Endothelial cell (in vitro differentiated cells): ENCODE measurements at places on chromosomes 11 and 22.
A peak's percentile ranks its signal among the peaks of the same experiment; 100 is the strongest.

DNA sequence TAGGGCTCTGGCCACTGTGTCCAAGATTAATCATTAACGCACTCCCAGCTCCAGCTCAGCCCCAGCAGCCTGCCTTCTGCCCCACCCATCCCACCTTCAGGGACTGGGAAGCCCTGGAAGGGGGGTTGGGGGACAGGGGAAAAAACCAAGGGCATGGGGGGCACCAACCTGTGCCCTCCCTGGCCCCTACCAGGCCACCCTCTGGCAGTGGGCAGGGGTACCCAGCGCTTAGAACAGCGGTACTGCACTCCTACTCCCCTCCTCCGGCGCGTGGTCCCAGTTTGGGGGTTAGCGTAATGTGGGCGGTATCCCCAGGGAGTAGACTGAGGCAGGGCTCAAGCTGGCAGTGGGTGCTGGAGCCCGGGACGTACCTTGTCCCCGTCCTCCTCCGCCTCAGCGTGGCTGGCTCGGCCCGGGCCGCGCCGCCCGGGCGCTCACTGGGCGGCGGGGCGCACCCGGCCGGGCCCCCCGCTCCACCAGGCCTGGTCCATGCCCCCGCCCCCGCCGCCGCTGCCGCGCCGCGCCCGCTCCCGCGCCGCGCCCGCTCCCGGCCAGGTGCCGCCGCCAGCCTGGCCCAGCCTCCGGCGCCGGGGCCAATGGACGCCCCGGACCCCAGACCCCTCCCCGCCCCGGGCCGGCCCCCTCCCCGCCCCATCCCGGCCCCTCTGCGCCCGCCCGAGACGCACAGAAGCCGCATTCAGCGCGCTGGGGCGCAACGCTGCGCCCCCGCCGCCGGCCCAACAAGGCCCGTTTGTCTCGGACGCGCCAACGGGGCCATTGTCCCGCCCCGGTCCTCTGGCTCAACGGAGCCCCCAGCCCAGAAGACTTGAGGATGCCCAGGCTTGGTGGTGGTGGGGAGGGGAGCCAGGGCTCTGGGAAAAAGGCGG lies at the start of gene GAL3ST1:
Gene GAL3ST1, minus strand, starts transcription at position 571 of the 887 bp plus-strand sequence. CDS start 17,273 bp downstream, outside the sequence.
- no peak for DNase-seq

- no peak for DNase-seq
Observed at GRCh38 chr11:59145534-59145933, 2.9 kb downstream of the FAM111A start.

GRCh38 chr11:877565-877964 lies 33.0 kb downstream of the CHID1 start:
- DNase-seq, result no peak

DNA sequence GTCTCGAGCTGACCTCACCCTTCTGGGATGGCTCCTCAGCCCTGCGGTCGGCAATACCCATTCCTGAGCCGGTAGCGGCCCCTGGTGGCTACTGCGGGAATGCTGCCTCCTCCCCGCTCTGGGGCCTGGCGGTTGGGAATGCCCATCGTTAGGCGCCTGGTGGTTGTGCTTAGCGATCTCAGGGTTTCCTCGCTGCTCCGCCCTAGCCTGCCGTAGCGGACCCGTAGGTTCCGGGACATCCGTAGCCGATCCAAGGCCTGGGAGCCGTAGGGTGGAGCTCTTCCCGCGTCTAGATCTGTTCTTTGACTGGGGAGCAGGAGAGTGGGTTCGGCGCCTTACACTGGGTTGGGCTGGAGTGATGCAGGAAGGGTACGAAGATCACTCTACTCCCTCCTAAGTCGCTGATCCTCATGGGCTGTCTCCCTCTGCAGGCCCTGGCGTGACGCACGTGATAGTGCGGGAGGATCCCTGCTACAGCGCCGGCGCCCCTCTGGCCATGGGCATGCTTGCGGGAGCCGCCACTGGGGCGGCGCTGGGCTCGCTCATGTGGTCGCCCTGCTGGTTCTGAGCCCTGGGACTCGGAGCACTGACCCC lies 14.8 kb downstream of the PLEKHB1 start:
- DNase-seq, result peak; percentile 99

DNA sequence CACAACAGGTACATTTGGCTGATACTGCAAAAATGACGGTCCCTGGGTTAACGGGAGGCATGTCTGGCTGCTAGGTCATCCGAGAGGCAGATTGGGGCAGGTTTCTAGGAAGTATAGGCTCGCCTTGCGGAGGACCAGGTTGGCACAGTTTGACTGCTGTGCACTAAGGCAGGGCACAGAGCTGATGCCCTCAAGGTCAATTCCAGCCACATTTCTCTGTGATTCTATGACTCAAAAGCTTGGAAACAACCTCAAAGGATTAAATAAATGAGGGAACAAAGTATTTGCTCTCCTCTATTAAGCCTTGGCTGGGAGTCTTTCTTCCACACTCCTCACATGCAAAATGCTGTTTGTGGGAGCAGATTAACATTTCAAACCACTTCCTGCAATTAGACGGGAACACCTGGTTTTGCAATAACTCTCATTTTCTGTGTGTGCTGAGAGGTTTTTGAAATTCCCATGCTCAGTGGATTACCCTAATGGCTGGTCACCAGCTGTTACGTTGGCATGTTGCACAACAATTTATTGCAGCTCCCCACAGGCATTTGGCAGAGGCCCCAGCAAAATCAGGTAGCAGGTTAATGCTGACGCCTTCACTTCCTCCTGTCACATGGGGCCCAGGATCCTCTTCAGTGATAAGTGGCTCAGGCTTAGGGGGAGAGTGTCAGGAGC lies 61.0 kb upstream of the PLET1 start:
- no peak for DNase-seq

DNA sequence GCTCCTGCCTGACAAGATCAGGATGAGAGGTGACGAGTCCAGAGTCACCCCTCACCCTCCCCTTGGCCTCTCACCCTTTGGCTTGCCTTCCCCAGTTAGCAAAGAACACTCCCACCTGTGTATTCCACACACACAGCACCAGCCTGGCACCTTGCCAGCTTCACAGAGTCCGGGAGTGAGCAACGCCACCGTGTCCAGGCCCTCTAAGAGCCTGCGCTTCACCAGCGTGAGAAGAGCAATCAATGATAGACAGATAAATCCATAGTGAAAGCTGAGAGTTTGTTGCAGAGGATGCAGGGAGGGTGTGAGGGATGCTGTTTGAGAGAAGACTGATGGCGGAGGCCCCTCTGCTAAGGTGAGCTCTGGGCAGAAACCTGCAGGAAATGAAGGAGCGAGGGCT lies 404.5 kb downstream of the LARGE1 start:
- no peak for DNase-seq

- no peak for DNase-seq
Observed at GRCh38 chr11:58731819-58732218, at the start of gene GLYAT. GLYAT (minus strand) TSS chr11:58731943; CDS start chr11:58724496, 7,447 bp downstream.

- DNase-seq, result no peak
Observed at GRCh38 chr11:91820709-91821108, 403.9 kb upstream of the FAT3 start.

DNA sequence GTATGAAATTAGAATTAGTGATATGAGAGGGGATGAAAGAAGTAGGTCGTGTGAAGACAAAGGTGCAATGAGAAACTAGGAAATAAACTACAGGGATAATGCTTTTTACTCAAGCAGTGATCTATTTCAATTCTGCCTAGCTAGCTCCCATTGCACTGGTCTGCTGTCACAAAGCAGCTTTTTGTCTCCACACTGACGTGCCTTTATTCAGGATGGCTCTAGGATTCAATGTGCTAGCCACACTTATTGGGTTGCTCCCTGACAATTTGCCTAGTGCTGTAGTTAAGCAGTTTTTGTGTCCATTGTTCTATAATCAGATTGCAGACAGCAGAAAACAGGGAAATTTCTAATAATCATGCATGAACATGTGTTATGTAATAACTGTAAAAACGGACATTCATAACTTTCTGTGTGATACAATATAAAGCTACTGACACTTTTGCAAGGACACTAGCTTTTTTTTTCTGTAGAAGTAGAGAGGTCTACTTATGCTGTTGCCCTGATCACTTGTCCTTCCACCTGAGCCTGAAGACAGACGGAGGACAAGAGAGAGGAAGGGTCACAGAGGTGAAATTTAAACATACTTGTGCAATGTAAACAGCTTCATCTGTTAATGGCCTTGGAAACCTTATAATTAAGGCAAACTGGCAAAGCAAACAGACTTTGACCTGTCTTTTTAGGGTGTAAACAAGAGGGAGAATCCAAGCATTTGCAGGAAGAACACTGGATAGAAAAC lies 269.6 kb downstream of the LRRC4C start:
- no peak for DNase-seq

GRCh38 chr11:46719048-46719542 lies at the start of gene F2:
F2 (plus strand) TSS chr11:46719213; CDS start chr11:46719236, 23 bp downstream.
- DNase-seq, result no peak

- DNase-seq, result no peak
Observed at GRCh38 chr11:118227865-118228785, 3.3 kb upstream of the JAML start.

DNA sequence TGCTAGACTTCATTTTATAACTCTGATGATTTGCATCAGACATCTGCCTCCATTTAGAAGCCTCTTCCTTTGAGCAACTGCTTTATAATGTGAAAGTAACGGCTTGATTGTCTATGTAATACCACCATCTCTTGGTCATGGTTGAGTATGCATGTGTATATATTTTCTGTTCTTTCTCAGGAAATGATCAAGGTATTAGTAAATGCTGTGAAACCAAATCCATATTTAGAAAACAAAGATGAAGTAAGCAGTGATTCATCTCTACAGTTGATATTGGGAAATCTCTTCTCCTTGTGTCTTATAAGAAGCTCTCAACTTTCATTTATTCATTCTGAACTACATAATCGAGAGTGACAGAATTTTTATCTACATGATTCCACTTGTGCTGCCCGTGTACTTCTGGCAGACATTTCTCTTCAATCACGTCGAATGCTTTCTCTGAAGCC lies 104.6 kb upstream of the ANO3 start:
- no peak for DNase-seq

GRCh38 chr11:73565804-73566203 lies 32.1 kb downstream of the FAM168A start:
- no peak for DNase-seq

DNA sequence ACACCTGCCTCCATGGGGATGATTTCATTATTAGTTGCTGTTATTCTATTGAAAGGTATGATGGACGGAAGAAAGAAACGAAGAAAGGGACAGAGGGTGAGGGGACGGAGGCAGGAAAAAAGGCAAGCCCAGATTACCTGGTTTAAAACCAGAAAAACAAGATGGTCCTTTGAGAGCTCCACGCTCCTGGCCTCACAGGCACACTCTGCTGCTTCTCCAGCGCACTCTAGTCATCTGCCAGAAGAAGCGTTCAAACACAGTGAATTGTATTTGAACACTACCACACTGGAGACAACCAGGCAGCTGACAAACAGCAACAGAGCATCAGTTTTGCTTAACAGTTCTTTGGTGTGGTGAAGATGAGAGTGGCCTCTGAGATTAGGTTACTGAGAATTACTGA lies 216.9 kb downstream of the CADM1 start:
- DNase-seq, result no peak

GRCh38 chr11:425301-425700 lies 10.5 kb upstream of the SIGIRR start:
- DNase-seq, result no peak

GRCh38 chr22:49025791-49026493 lies 801.7 kb downstream of the BRD1 start:
- DNase-seq, result no peak

- no peak for DNase-seq
Observed at GRCh38 chr11:33775832-33776470, 1.6 kb upstream of the FBXO3 start.

- DNase-seq, result no peak
Observed at GRCh38 chr22:46465345-46465720, 72.1 kb downstream of the CELSR1 start.

DNA sequence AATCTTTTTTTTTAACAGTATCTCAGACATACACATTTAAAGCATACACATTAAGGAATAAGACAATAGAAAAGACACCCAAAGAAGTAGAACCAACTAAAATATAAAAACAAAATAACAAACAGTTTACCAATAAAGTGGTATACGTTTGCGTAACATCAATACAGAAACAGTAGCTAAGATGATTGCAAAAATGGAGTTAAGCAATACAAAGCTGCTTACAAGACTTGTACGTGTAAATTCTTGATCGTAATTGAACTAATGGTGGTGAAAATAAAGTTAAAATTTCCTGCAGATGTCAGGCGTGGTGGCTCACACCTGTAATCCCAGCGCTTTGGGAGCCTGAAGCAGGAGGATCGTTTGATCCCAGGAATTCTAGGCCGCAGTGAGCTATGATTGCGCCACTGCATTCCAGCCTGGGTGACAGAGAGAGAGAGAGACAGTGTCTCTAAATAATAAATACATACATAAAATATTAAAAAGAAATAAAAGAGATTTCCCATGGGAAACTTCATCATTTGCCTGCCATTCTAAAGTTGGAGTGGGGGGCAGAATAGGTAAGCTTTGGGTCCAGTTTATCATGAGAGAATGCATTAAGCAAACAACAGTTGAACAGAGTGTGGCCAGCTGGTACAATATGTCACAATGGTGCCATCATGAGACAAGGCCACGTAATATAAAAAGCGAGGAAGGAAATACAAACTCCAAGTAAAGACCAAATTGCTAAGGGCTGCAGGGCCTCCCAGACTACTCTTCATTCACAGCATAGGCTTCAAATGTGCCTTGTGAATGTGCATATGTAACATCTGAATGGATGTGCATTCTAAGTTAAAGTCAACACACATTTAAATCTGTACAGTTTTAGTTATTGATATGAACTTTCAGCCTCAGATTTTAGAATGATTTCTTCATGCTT lies 38.9 kb upstream of the EED start:
- no peak for DNase-seq

DNA sequence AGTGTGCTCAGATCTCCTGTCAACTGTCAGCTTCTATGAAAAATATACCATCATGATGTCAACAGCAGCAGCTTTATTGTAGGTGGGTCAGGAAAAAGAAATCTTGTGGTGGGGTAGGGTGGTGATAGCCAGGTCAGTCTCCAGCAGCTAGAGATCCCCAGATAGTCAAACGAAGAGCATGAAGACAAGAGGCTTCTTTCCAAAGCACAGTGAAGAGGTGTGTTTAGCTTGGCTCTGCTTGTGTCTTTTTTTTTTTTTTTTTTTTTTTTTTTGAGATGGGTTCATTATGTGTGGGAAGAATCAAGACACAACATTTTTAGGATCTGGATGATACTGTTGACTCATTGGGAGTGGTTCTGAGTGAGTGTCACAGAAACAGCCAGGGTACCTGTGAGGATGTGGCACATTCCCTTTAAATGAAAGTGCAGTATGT lies 1075.5 kb downstream of the NTM start:
- DNase-seq, result no peak

- DNase-seq, result no peak
Observed at GRCh38 chr11:20962581-20962980, 293.2 kb downstream of the NELL1 start.

DNA sequence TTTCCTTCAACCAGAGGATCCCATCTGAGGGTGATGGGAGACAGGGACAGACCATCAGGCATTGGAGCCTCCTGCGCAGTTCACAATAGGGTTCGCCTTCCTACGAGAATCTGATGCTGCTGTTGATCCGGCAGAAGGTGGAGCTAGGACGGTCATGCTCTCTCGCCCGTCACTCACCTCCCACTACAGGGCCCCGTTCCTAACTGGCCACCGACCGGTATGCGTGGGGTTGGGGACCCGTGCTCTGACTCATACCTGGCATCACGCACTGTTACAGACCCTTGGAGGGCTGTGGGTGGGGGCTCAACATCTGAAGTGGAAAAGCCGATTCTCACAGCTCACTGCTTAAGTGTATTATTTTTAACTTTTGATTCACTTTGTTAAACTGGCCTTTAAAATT lies 402.3 kb downstream of the BRD1 start:
- no peak for DNase-seq
